Caco-2 (cell line): ENCODE measurements at places on chromosomes 7 and 10.

DNA sequence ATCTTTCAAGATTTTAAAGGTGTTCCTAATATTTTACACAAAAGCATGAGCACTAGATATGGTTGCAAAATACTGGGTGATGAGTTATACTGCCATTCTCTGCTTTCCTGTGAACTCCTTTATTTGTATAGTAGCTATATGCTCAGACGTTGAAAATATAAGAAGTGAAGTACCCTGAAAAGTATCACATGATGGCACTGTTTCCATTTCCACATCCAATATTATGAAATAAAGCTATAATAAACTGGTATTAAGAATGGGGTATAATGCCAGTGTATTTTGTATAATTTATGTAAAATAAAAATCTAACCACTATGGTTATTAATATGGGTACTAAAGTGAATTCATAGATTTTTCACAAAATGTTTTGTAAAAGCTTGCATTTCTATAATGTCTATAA is 79.6 kb upstream of the FOXP2 start:
- DNase-seq = no peak

DNA sequence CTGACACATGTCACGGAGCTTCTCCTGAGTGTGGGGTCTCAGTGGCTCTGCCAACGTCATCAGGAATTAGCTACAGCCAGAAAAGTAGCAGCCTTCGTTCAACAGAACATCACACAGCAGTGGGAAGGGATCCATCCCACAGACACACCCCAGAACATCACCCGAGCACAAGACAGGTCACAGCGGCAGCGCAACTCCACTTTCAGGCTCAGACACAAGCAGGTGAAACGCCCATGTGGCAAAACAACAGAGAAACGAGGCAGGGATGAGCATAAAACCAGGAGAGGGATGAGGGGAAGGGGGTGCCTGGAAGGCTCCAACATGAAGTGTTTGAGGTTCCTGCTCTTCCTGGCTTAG is 44.8 kb downstream of the CAMK2B start:
- DNase-seq = peak; percentile 21

DNA sequence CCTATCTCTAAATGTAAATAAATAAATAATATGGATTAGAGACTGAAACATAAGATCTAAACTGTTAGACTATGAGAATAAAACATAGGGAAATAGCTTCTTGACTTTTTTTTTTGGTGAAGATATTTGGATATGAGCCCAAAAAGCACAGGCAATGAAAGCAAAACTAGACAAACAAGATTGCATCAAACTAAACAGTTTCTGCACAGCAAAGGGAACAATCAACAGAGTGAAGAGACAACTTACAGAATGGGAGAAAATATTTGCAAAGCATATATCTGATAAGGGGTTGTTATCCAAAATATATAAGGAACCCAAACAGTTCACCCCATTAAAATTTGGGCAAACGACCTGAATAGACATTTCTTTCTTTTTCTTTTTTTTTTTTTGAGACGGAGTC is 148.1 kb downstream of the SUGCT start:
- no peak for DNase-seq

DNA sequence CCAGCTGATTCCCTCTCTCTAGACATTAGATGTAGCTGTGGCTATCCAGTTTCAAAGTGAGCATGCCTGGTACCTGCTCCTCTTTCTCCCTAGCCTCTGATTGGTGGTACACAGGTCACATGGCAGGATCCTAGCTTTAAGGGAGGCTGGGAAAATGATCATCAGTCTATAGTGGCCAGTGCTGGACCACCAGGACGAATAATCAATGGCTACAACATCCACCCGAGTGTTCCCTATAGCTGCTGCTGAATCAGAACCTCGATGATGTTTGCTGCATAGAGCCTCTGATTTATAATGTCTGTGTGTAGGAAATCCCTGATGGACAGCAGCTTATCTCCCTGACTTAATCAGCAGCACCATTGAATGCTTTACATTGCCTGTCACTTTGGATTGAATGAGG is 28.9 kb upstream of the LMTK2 start:
- DNase-seq = no peak

DNA sequence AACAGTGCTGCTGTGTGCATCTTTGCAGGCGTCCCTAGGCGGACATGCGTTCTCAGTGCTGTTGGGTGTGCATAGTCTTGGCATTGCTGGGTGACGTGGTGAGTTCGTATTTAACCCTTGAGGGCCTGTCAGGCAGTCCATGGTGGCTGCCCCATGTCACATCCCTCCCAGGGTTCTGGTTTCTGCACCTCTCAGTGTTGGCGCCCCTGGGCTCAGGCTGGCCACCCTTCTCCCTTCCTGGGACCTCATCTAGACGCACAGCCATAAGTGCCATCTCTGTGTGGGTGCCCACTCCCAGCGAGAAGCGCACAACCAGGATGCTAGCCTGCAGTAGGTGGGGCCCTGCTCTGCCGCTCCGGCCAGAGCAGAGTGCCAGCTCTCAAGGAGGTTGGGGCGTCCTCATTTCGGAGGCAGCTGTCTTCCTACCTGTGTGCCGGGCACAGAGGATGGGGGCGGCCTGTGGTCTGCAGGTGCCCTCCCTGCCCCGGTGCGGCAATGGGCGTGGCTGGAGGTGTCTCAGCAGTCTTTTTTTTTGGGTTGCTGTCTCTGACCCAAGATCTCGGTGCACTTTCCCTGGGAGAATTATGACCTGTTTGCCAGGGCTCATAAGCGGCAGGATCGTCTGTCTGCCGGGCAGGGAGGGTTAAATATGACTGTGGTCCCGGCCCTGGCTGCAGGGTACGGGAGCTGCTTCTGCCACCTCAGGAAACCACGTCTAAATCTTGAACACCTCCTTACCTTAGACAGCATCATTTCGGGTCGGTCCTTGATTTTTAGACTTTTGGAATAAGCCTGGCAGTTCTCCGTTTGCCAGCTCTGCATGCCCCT is 6.5 kb downstream of the INPP5A start:
- no peak for DNase-seq

DNA sequence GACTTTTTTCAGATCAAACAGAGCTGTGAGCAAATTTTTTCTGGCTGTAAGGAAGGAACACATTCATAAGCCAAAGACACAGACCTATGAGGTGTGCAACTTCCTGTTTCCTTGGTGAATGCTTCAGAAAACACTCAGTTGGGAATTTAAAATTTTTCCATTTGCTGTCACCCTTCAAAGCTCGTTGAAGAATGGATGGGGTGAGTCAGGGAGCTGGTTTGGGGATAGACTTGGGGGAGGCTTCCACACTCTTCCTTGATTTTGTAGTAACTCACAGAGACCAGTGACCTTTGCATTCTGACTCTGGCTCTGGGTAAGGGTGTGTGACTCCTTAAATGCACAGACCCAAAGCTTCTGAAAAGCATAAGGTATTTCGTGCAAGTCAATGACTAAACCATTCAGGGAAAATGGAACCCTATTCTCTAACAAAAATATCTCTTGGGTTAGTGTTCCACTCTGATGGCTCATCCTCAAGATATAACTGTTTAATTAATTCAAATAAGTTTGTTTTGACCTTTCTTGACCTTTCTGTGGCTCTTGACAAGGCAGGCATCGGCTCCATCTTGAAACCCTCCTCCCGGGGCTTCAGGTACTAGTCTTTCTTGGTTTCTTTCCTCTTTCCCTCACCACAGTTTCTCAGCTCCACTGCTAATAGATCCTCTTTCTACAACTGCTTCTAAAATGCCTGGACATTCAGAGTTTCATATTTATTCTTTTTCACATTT is 227.8 kb upstream of the INHBA start:
- no peak for DNase-seq

GRCh38 chr7:155874411-155874810 is 62.1 kb upstream of the SHH start:
- DNase-seq = no peak

- no peak for DNase-seq
Measured at GRCh38 chr7:134532180-134532953, 5.0 kb downstream of the AKR1B10 start.

GRCh38 chr10:124829447-124830115 is 28.0 kb downstream of the ABRAXAS2 start:
- no peak for DNase-seq

DNA sequence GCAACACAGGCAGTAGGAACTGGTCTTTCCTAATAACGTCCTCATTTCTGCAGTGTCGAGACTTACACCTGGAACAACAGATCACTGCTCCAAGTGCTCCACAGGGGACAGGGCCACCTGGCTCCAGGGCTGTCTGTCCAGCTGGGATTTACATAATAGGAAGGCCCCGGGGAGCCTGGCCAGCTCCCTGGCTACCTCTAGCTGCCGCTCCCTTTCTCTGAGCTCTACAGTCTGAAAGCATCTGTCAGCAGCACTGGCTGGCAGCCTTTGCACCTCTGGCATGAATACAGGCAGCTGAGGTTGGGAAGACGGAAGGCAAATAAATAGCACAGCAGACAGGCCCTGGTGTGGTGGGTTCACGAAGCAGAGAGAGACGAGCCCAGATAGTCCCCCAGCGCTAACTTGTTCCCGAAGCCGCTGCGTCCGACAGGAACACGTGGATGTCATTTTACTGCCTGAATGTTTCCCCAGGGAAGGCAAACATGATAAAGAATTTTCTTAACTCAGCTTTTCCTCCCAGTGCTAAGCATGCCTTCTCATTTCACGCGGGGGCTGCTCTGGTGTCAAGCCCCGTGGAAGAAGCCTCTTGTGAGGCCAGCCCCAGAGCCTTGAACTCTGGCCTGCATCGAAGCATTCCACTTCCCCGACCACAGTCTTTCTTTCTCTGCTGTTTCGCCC is 105.4 kb downstream of the ITIH5 start:
- no peak for DNase-seq

DNA sequence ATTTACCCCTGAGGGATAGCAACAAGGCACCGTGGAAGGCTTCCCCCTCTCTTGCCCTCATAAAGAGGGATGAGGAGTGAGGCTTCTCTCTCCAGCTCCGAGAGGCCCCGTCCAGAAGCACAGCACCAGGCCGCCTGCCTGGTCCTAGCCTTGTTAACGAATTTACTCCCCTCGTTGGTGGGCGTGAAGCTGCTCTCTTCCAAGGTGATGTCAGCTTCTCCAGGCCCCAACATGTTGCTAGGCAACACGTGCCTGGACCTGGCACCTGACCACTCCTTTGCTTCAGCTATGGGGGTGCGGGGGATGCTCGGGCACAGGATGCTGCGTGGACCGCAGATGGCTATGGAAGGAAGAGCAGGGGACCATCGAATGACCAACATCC is 135.2 kb upstream of the MGMT start:
- no peak for DNase-seq
